Activated CD4-positive, alpha-beta T cell treated with anti-CD3 and anti-CD28 coated beads for 36 hours (primary cell): ENCODE measurements at places on chromosomes 6 and 20.

- no peak for DNase-seq
These were observed 235.4 kb downstream of the BTBD9 start for GRCh38 chr6:38404355-38404754.

- peak; percentile 77 for DNase-seq
These were observed 43.6 kb downstream of the MDGA1 start for GRCh38 chr6:37653933-37654565.

DNA sequence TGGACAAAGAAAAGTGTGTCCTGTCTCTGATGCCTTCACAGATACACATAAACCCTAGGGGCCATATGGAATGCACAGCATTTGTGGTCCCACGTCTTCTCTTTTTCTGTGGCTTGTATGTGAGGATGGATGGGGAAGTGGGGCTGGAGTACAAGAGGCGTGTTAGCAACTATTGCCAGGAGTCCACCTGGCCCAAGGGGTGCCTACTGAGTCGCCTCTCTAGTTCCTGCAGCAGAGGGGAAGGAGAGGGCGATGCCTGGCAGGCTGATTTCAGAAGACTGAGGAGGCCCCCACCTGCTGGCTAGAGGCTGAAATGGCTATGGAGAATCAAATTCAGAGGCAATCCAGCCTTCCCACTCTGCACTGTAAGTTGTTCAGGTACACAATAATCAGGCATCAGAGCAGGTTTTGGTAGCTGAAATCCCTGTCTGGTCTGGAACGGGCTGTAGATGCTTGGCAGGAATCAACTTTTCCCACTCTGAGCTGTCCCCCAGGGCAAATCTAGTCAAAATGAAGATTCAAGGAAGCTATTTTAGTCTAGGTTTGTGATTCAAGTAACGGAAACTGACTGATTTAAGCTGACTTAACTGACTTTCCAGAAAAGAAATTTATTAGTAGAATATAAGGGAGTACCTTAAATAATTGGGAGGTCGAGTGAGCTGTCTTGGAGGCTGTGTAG lies 14.9 kb upstream of the PPARD start:
- DNase-seq: peak; percentile 89

GRCh38 chr6:119020597-119021561 lies 57.6 kb downstream of the FAM184A start:
- no peak for DNase-seq

DNA sequence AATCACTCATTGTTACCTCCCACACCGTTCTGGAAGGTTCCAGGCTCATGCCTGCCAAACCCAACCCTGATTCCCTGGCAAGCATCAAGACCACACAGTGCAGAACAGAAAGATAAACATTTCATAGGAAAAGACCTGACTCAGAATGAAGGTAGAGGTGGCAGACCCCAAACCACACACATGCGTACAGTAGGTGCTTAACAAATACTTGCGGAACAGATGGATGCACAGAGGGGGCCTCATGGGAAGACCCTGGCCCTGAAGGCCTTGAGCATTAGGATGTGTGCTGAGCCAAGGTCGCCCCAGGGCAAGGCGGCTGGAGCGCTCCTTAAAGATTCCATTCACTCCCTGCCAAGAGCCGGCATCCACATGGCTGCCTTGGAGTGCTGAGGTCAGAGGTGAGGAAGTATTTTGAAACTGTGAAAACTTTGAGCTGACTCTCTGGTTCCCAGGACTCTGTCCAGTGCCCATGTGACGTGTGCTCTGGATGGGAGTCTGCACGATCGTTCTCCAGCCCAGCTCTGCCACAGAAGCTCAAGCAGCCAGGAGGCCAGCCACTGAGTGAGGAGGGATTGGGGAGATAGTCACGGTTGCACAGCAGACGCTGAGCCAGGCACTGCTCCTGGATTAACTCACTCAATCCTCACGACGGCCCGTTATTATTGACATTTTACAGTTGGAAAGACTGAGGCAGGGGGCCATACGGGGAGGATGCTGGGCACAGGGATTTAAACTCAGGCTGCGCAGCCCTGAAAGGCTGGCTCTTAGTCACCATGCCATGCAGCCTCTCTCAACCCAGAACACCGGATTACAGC lies 65.5 kb upstream of the AFDN start:
- DNase-seq: no peak

- no peak for DNase-seq
These were observed 731.9 kb upstream of the FLRT3 start for GRCh38 chr20:15069355-15069754.

DNA sequence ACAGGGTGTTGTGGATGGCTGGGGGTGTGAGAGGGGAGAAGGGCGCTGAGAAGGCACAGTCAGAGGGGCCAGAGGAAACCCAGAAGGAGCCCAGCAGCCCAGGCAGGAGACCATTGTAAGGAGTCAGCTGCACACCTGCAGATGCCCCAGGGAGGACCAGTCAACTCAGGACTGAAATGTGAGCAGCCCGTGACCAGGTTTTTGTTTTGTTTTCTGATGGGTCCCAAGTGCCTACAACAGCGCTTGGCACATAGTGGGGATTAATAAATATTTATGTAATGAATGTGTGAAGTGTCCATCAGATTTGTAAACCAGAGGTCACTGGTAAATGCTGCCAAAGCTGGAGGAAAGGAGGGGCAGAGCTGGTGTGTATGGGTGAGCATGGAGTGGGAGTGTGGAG lies 30.2 kb downstream of the TRAM2 start:
- DNase-seq: no peak

DNA sequence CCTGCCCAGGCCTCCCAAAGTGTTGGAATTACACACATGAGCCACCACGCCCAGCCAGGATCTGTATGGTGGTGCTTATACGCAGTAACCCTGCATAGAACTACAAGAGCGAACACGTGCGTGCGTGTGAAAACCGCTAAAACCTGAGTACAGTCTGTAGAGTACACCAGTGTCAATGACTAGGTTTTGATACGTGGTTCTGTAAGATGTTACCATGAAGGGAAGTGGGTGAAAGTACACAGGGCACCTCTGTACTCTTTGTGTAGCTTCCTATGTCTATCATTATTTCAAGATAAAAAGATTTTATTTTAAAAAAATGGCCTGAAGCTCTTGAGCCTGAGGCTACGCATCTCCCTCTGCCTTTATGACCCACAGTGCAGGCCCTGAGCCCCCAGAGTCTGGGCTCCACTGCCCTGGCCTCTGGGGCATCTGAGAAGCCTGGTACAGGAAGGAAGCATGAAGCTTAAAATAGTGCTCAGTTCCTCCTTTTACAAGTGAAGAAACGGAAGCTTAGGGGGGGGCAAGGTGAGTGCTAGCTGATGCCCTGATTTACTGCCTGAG lies 21.6 kb downstream of the LY86 start:
- DNase-seq: peak; percentile 64

DNA sequence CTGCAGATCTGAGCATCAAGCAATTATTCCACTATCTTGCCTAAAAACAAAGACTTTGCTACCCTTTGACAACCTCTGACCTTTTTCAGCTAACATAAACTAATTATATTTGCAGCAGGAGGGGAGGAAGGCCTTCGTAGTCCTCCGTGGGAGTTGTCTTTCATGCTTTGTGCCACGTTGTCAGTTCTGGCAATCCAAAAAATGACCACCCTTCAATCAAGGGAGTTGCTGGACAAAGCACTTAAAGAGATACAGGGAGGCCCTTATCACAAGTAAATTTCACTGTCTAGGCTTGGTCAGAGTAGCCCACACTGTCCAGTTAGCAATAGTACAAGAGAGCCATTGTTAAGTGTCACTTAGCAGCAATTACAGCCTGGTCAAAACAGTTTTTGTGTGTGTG lies 578.9 kb downstream of the HAO1 start:
- no peak for DNase-seq

GRCh38 chr6:13558718-13559117 lies 15.7 kb upstream of the SIRT5 start:
- no peak for DNase-seq

- peak; percentile 61 for DNase-seq
These were observed 844 bp downstream of the WFDC2 start for GRCh38 chr20:45470262-45470931.

DNA sequence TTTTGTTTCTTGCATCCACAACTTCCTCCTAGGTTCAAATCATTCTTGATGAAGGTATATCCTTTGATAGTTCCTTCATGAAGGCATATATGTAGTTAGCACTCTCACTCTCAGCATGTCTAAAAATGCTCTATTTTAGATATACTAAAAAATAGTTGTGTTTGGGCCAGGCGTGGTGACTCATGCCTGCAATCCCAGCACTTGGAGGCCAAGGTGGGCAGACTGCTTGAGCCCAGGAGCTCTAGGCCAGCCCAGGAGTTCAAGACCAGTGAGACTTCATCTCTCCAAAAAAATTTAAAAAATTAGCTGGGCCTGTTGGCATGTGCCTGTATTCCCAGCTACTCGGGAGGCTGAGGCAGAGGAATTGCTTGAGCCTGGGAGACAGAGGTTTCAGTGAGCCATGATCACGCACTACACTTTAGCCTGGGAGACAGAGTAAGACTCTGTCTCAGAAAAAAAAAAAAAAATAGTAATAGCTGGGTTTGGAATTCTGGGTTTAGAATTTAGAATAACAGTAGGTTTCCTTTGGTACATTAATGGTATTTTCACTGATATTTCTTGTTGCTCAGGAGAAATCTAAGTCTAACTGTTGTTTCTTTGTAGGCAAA lies 7.0 kb downstream of the SERAC1 start:
- no peak for DNase-seq

DNA sequence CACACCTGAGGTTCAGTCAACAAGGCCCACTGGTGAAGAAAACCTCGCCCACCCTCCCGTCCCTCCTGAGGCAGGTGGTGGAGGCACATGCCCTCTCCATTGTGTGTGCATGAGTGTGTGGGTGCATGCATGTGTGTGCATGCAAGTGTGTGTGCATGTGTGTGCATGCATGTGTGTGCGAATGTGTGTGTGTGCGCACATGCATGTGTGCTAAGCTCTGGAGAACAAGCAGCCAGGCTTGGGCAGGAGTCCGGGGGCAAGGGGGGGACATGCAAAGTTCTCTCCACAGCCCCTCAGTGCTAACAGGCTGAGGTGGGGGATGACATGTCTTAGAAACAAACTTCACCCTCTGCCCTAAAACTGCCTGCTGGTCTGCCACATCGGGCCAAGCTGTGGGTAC lies 3.1 kb upstream of the HSPA12B start:
- no peak for DNase-seq

GRCh38 chr6:163522033-163522432 lies 107.5 kb downstream of the QKI start:
- no peak for DNase-seq

DNA sequence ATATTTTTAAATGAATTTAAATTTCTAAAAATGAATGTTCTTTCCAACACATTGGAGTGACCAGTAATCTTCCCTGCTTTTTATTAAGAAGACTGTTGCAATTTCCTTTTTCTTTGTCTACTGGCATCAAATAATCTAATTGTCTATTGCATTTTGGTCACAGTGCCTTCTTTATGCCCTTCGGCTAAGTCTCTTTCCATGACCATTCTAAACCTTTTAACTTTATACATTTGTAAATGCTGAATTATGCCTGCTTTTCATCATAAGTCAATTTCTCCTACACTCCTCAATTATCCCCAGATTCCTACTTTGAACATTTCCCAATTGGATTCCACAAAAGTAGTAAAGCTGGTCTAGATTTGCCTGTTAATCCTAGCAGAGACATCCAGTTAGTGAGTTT lies 69.1 kb upstream of the HSF2 start:
- DNase-seq: no peak

GRCh38 chr6:17577059-17577458 lies 23.0 kb upstream of the FAM8A1 start:
- DNase-seq: no peak

DNA sequence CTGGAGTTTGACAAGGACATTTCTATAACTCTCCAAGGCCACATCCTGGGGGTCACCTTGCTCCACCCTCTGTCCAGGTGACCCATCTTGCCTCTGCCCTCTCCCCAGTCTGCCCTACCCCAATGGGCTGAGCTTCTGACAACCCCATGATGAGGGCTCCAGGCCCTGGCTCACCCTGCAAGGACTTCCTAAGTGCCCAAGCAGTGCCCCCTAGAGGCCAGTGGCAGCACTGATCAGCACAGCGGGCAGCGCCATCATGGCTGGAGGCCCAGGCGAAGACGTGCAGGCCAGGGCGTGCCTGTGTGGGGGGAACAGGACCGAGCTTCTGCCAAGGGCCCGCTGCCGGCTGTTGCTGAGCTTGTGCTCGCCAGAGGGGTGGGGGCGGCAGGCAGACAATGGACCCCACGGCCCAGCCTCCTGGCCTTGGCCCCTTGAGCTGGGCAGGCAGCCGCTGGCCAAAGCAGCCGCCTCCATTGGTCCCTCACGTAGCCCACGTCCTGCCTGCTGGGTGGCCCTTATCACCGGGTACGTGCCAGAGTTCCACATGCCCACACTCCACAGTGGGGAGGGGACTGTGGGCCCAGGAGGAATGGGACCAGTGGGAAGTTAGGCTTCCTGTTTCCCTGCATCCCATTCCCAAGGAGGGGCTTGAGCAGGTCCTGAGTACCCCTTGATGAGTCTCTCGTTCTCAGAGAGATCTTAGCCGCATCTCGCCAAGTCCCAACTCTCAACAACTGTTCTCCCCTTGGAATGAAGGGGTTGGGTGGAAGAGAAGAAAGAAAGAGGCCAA lies 64.3 kb downstream of the MRPL14 start:
- peak; percentile 81 for DNase-seq

- no peak for DNase-seq
These were observed 4.9 kb upstream of the MLN start for GRCh38 chr6:33808641-33809180.

- peak; percentile 61 for DNase-seq
These were observed 65.1 kb upstream of the DUSP22 start for GRCh38 chr6:227074-227782.
